ENCODE measurements at places on chromosomes 1 and 21.

DNA sequence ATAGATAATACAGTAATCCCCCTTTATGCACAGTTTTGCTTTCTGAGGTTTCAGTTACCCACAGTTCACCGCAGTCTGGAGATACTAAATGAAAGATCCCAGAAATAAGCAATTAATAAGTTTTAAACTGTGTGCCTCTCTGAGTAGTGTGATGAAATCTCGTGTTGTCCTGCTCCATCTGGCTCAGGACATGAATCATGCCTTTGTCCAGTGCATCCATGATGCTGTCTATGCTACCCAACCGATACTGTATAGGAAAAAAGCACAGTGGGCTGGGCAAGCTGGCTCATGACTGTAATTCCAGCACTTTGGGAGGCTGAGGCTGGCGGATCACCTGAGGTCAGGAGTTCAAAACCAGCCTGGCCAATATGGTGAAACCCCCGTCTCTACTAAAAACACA is 85.0 kb upstream of the SLC2A1 start:
- DNase-seq, result no peak

GRCh38 chr1:228207381-228207810 is 448 bp upstream of the OBSCN start:
- no peak for DNase-seq

- no peak for DNase-seq
These were observed 1530.9 kb upstream of the TPTE start for GRCh38 chr21:8990326-8991087.

DNA sequence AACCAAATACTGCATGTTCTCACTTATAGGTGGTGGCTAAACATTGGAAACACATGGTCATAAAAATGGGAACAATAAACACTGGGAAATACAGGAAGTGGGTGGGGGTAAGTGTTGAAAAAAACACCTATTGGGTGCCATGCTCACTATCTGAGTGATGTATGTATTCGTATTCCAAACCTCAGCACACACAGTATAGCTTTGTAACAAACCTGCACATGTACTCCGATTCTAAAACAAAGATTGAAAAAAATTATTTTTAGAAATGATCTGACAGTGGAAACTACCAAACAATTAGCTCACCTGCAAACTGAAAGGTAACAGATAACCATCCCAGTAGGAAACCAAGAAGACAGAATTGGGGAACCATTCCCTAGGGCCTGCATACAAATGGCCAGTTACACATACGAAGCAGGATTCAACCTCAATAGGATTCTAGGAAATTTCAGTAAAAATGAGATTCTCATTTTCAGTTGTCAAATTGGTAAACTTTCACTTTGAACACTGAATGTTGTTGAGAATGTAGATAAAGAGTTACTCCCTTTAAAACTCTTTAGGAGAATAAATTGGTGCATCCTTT is 88.1 kb upstream of the LRRC8D start:
- no peak for DNase-seq

GRCh38 chr1:79554688-79555087 is 548.2 kb upstream of the ADGRL4 start:
- DNase-seq, result no peak

GRCh38 chr1:20733360-20733975 is 965 bp upstream of the SH2D5 start:
- DNase-seq, result no peak

- no peak for DNase-seq
These were observed 56.7 kb upstream of the PUM1 start for GRCh38 chr1:31122101-31122735.

DNA sequence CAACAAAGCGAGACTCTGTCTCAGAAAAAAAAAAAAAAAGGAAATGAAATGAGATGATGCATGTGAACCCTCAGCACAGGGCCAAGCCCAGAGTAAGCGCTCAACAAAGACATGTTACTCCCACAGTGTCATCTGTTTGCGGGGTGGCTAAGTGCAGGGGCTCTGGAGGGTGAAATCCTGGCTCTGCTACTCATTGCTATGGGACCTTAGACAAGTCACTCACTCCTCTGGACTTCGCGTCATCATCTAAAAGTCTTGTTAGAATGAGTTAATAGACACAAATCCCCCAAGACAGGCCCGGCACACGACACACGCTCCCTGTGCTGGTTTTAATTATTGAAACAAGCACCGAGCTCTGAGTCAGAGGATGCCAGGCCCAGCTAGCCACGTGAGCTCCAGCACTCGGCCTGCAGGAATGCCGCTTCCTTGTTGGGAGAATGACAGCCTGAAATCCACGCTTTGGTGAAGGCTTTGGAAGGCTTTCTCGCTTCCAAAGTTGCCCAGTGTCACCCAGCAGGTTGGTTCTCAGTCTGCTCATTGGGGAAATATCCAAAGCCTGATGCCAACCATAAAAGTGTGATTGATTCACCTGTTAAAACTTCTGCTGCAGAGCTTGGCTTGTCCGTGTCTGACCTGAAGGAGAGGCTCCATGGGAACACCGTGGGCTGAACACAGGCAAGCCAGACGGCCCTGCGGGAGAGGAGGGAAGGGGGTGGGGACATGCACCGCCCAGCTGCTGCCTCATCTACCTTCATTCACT is 36.7 kb upstream of the TARDBP start:
- DNase-seq, result no peak

GRCh38 chr1:226798427-226799411 is 59.6 kb upstream of the ITPKB start:
- DNase-seq, result no peak

DNA sequence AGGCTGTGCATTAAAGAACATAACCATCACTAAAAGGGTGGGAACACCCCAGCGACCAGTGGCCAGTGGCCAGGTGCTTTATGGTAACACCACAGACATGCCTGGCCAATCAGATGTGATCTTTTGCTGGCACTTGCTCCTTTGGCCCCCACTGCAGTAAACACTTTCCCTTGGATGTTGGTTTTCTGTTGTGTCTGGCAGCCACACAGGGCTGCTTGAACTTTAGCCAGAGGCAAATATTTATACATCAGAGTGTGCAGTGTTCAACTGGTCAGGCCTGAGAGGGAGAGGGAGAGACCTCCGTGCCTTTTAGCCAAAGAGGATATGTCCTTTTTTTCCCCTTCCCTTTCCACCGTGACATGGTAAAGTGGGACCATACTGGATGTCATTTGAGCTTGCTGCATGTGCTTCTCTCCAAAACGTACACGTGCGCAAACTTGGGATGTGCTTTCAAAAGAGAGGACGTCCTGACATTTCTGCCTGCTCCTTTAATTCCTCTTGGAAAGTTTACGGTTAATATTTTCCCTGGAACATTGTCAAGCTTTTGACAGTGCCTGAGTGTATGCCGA is 101.2 kb downstream of the NFIA start:
- no peak for DNase-seq

GRCh38 chr1:162905174-162906158 is 44.5 kb upstream of the CCDC190 start:
- no peak for DNase-seq

- DNase-seq, result no peak
These were observed 14.4 kb downstream of the LMNA start for GRCh38 chr1:156128654-156129597.

DNA sequence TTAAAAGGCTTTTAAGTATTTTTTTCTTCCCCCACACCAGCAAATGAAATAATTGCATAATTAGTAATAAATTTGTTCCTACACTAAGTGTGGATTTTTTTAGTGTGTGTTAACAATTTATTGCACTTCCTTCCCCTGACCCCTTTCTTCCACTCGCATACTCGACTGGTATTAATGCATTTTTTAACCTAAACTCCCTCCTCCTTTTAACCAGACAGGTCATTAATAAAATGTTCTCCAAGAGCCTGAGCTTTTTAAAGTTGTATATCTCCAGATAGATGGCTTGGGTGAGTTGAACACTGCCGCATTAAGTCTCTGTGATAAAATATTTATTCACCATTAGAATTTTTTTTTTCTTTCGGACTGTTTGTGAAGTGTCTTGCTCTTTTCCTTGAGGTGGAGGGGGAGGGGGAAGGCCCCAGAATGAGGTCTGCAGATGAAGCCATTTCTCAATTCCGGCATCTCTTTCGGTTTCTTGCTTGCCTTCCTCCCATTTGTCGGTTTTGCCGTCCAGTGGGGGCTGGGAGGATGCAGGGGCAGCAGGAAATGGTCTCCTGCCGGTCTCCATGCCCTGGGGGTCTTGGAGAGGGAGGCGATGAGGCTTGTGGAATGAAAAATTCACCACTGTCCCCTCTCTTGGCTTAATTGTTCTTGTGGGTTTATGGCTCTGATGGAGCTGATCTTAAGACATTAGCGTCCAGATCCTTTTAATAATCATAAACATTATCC is 64.1 kb upstream of the ACTL8 start:
- no peak for DNase-seq

- peak; percentile 12 for DNase-seq
These were observed 5.9 kb upstream of the NUF2 start for GRCh38 chr1:163315773-163316374.

- DNase-seq, result no peak
These were observed 71.1 kb upstream of the AKT3 start for GRCh38 chr1:243921111-243921510.

DNA sequence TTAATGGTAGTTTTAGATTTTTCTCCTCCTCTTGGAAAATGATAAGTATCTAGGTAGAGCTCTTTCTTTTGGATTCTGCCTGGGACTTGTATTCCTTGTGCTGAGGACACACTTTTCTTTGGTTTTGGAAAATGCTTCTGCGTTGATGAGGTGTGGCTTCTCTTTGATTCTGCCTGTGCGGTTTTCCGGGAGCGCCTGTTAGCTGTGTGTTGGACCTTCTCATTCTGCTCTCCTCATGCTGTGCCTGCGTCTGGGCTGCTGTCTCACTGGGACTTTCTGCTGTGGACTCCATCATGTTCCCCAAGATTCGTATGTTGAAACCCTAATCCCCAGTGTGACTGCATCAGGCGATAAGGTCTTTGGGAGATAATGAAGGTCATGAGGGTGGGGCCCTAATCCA is 21.0 kb downstream of the C1orf174 start:
- DNase-seq, result no peak

DNA sequence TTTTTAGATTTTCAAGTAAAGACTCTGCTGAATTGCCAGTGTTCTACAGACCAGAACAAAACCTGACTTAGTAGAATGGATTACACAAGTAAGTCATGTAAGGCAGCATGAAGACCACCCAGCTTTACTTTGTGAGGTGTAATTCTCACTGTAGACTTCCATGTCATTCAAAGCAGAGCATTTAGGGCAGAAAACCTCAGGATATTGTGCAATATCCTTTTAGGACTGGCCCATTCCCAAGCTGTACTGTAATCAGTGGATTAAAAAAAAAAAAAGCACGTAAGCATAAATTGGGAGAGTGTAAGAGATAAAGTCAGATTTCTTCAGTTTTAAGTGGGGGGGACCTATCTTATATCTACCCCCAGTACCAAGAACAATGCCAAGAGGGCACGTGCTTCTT is 380.5 kb upstream of the PRMT6 start:
- DNase-seq, result no peak

All from renal cortex interstitium (tissue), 15 donors.